ENCODE measurements at places on chromosomes 6 and 20.

DNA sequence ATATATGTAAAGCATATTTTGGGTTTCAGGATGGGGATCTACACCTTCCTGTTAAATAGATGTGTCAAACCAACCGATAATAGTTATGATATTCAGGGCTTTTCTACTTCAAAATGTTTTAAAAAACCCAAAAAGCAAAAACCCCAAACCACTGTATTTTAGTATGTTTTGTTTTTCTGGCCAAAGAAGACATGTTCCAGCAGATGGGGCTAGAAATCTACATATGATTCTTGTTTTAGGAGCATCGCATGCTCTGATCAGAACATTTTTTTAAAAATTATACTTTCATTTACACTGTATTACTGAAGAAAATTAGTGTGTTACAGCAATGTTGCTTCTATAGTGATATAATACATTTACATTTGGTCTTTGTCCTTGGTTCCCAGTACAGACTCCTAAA lies 11.0 kb downstream of the RMND1 start:
- no peak for DNase-seq

DNA sequence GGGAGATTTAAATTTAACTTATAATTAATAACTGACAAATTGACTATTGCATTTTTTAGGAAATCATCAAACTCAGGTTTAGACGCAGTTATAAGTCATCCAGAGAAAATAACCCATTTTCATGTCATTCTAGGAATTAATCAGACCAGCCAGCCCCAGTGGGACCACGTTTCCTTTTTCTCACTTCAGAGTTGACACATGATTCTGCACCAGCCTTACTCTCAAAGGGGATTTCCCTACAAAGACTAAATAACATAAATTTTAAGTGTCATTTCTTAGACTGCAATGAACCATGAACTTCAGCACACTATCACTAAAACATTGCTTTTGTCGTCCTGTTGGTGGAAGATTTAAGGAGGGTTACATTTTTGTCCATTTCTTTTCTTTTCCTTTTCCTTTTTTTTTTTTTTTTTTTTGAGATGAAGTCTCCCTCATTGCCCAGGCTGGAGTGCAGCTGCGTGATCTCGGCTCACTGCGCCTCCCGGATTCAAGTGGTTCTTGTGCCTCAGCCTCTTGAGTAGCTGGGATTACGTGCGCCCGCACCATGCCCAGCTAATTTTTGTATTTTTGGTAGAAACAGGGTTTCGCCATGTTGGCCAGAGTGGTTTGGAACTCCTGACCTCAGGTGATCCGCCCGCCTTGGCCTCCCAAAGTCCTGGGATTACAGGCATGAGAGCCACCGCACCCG lies 3.6 kb downstream of the IPCEF1 start:
- peak; percentile 69 for DNase-seq

- DNase-seq, result no peak
Observed at GRCh38 chr6:127402890-127403617, 56.1 kb downstream of the KIAA0408 start.

DNA sequence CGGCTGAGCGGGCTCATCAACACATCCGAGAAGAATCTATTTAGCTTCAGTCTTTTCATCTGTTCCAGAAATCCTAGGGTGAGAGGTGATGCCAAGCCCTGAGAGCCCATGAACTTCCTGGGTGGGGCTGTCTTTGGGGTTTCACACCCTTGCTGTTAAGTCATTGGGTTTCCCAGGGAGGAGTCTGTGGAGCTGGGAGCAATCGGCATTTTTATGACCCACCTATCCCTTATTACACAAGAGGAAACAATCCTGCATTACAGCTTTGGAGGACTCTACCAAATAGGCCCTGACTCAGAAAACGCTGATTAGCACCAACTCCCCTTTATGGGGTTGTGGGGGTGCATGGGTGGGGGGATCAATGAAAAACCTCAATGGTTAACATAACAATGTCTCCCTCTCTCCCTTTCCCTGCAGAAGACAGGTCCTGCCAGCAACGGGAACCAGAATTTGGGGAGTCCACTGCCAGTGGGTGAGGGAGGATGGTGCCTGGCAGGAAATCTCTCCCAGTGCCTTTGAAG lies 46.3 kb downstream of the EZR start:
- no peak for DNase-seq

DNA sequence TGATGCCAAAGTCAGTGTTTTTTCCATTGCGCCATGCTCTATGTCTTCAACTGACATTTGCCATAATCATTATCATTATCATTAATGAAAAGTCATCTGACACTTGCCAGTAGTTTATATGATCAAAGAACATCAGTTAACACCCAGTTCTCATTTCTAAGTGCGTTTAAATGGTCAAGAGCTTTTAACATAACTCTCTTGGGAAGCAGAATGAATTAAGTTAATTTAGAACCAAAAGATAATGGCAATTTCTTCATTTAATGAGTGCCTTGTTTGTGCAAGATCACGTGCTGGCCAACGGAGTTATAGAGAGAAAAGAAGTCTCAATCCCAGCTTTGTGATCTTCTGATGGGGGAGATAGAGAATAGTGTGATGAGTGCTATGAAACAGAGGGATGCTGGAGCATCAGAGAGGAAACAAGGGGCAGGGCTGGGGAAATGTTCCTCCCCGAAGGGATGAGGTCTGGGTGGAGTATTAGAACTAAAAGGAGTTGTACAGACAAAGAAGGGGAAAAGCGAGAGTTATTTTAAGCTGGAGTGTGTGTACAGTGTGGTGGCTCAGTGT lies 20.3 kb downstream of the ANKS1A start:
- no peak for DNase-seq

DNA sequence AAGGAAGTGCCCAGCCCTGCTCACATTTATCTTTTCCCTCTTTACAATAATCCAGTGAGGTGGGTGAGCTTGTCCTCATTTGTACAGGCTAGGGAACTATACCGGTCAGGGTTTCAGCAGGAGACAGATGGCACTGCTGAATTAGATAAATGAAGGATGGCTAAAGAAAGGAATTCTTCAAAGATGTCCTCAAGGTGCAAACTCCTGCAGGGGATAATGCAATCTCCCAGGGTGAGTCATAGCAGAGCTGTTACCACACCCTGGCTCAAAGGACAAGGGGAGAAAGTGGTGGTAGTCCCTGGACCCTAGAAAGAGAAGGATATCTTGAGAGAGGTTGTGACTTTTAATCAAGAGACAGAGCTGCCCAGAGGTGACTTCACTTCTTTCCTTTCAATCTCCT lies 66.7 kb downstream of the RFPL4B start:
- DNase-seq, result no peak

DNA sequence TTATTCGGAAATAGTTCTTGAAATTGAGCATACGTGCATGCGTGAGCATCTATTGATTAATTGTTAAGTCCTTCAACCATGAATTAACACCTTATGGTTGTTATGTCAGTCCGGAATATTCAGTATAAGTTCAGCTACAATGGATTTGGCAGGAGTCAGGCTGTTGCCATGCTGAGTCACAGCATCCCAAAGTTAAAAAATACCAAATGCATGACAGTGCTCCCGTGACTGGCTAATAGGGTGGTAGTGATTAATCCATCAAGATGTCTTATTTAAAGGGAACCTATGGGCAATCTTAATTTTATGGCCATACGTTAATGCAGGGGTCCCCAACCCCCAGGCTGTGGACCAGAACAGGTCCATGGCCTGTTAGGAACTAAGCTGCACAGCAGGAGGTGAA lies 10.5 kb downstream of the RAE1 start:
- no peak for DNase-seq

- no peak for DNase-seq
Observed at GRCh38 chr20:22559711-22560318, 24.6 kb downstream of the FOXA2 start.

- DNase-seq, result no peak
Observed at GRCh38 chr20:58989196-58989595, 8.1 kb downstream of the NELFCD start.

DNA sequence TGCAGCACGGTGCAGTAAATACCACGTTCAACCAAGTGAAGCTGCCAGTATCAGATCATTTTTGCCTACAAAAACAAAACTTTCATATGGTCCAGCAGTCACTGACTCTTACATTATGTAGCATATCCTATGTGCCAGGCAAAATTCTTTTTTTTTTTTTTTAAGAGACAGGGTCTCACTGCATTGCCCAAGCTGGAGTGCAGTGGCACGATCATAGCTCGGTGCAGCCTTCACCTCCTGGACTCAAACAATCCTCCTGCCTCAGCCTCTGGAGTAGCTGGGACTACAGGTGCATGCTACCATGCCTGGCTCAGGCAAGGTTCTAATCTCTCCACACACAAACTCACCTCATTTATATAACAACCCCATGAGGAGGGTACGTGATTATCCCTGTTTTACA lies 208.6 kb upstream of the JARID2 start:
- no peak for DNase-seq

GRCh38 chr20:33672426-33673113 lies 1.7 kb downstream of the NECAB3 start:
- no peak for DNase-seq
